ENCODE measurements at places on chromosomes 7 and 10.

DNA sequence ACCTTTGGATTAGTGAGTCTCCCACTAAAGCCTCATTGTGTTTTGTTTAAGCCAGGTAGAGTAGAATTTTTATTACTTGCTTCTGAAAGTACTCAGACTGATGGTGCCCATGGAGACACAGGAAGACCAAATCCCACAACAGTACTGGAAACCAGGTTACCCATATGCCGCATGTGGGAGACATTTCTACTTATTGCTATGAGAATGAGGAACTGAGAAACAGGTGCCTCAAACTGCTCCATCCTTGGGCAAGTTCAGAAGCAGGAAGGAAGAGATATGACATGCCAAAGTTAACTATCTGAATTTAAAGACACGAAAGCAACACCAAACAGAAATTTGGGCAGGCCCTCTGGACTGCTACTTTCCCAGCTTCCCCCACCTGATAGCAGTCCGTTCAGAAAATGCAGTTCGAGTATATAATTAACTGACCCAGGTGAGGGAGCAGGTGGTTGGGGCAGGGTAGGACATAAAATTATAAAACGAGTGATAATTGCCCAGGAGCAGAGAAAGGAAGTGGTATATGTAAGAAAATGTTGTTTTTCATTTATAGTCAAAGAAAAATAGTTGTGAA lies 382.3 kb upstream of the MTPN start:
- no peak for DNase-seq

DNA sequence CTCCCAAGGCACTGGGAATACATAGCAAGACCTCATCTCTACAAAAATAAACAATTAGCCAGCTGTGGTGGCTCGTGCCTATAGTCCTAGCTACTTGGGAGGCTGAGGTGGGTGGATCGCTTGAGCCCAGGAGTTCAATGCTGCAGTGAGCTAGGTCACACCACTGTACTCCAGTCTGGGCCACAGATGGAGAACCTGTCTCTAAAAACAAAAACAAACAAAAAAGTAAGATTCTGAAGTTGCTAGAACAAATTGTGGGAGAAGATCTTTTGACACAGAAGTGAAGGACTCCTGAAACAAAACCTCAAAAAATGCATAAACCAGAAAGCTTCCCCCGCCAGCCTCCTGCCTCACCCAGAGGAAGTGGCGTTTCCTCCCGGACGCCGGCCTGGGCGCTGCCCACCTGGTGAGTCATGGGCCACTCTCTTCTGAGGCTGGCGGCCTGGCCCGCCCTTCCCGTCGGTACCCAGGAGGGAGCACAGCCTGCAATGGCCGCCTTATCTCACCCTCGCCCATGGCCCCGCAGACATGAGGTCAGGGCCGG lies 25.4 kb upstream of the ELN start:
- no peak for DNase-seq

GRCh38 chr10:50385624-50386023 lies 134.3 kb upstream of the ASAH2 start:
- DNase-seq = no peak

GRCh38 chr7:155071916-155072571 lies 1.9 kb downstream of the HTR5A start:
- DNase-seq = no peak

DNA sequence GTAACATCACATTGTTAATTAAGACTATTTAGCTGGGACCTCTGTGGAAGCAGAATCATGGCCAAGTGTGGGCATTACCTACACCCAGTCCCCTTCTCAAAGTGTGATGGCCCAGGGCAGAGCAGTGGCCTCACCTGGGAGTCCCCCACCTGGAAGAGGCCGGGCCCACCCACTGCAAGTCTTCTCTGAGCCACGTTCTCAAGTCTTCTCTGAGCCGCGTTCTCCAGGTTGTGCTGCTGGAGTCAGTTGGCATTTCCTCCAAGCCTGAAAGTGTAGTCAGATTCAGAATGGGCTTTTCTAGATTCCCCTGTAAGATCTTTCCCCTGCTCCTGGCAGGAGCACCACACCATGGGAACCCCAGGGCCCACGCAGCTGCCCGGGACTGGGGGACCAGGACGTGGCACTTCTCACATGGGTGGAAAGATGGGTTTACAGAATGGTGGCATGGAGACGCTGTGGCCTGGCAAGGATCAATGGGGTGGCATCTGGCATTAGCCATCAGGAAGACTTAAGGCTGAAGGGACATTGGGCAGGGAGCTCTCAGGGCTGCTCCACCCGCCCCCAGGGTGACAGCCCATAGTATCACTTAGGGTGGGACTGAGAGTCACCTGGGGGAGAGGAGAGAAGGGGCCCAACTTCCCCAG lies 68.0 kb downstream of the MKI67 start:
- no peak for DNase-seq

- DNase-seq = no peak
These were observed 412.2 kb upstream of the SORCS1 start for GRCh38 chr10:107576746-107577145.

GRCh38 chr7:39217783-39218182 lies 240.1 kb downstream of the POU6F2 start:
- DNase-seq = no peak

DNA sequence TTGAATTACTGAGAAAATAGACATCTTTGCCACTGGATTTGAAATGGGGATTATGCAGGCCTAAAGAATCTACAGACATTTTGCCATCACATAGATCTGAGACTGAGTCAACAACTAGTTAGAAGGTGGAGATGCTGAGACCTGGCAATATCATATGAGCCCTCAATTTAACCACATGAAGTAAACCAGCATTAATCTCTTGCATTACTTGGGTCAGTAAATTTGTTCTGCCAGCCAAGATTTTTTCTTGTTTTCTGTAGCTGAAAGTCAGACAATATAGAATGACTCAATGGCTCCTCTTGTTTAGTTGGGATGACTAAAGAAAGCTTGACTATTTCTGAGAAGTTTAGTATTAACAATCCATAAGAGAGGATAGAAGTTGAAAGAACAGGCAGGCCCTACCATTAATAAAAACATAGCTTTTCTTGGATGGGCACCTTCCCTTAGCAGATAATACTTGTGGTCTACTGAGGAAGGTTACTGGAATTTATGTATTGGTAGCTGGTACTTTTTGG lies 396.7 kb upstream of the SORCS1 start:
- DNase-seq = no peak

DNA sequence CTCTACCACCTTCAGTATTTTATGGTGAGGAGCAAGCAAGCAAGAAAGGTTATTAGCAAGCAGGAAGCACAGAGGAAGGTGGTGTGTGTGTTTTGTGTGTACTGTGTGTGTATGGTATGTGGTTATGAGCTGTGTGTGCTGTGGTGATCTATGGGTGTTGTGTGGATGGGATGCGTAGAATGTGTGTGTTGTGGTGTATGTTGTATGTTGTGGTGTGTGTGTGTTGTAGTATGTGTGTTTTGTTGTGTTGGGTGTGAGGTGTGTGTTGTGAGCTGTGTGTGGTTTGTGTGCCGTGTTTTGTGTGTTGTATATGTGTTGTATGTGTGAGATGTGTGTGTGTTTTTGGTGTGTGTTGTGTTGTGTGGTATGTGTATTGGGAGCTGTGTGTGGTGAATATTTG lies 16.8 kb upstream of the IGFBP3 start:
- no peak for DNase-seq

All from stimulated activated CD4-positive, alpha-beta T cell treated with anti-CD3 and anti-CD28 coated beads, Interleukin-12 subunit alpha, Interleukin-12 subunit beta, amount 100 ng/mL, for 4 hours (primary cell).